NCI-H524 treated with DMSO at 0.1 percent for 48 hours (cell line): ENCODE measurements at places on chromosomes 16 and 17.

GRCh38 chr17:39648616-39649366 lies 11.8 kb downstream of the STARD3 start:
- no peak for DNase-seq

DNA sequence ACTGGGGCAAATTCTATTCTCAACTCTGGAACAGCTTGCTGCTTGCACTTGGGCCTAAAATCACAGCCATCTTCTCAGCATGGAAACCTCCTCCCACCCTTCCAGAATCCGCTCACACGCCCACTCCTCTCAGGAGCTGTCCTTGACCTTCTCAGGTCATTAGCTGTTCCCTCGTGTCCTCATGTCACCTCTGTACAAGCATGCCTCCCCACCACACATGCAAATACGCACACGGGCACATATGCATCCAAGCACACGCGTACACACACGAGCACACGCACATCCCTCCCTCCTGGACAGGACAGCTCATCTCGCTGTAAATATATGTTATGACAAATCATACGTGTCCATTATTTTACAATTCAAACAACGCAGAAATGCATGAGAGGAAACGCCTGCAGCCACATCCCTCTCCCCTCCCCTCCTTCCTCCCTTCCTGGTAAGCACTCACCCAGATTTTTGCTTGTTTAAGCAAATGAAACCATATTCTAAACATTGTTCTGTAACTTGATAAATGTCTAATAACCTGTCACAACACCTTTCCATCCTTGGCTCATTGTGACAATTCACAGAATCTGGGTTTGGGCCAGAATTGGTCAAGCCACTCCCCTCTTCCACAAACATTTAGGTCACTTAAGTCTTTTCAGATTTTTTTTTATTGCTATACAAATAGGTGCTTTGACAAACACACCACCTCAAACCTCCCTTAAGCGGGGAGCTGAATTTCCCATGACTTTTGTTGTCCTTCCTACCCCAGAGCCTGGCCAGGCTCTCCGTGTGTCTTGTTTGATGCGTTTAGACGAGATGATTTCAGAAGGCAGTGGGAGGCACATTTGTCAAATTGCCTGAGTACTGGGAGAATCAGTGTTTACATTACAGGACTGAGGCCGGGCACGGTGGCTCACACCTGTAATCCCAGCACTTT lies 41.7 kb downstream of the DNAH17 start:
- DNase-seq: no peak

- DNase-seq: no peak
Observed at GRCh38 chr16:79639576-79640311, 39.2 kb upstream of the MAF start.

DNA sequence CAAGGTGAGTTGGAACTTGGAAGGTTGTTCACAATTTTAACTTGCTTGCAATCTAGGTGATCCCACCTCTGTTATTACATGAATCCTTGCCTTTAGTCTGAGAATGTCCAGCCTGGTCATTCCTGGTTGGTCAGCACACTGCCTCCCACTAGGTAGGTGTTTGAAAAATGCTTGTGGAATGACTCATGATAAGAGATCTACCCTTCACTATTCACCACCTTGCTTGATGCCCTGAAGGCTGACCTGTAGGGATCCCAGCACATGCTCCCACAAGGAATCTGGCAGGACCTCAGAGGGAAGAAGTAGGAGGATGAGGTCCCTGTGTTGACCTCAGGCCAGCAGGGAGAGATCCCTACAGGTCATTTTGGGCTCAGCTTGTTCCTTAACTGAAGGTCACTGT lies 30.2 kb upstream of the ABCA3 start:
- DNase-seq: no peak

DNA sequence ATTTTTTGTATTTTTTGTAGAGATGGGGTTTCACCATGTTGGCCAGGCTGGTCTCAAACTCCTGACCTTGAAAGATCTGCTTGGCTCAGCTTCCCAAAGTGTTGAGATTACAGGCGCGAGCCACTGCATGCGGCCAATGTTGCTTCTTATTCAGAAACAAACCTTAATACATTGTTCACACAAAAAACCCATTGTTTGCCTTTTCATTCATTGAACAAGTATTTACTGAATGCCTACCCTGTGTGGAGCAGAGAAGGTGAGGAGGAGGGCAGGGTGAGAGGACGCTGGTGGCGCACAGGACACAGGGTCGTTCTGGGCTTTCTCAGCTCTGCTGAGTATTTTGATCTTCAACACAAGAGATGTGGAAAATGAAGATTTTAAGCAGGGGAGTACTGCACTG lies 8.0 kb upstream of the KRT23 start:
- DNase-seq: no peak

GRCh38 chr17:31549121-31549524 lies 157.6 kb downstream of the RAB11FIP4 start:
- no peak for DNase-seq

DNA sequence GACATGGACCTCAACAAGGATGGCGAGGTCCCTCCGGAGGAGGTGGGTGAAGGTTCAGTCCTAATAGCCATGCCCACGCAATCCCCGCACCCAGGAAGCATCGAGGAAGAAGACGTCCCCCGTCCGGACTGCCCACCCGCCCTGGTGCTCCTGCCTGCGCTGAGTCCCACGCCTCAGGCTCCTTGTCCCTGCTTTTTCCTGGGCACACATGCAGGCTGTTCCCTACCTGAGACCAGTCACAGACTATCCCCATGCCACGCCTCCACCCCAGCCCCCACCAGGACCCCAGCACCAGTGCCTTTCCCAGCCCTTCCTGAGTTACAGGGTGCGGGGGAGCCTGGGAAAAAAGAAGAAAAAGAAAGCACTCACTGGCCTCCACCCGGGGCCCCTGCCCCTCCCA lies 9.0 kb downstream of the FKBP10 start:
- DNase-seq: no peak

GRCh38 chr17:78753316-78754250 lies 28.5 kb downstream of the CYTH1 start:
- DNase-seq: no peak

DNA sequence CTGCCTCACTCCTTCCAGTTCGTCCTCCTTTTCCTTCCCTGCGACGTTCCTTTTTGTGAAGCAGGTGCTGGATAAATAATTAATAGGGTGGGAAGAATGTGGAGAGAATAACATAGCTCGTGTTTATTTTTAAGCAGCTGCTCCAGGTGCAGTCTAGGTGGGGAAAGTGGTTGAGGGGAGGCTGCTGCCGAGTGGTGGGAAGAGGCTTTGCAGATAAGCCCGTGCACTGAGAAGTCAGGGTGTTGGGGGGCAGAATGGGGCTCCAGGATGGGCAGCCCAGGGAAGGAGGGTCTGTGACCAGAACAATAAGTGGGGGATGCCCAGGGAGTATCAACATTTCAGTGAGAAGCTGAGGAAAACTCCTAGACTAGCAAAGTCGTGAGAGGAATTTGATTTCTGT lies 300.5 kb downstream of the CPPED1 start:
- no peak for DNase-seq

- DNase-seq: no peak
Observed at GRCh38 chr16:89517128-89517527, 8.9 kb downstream of the SPG7 start.

- no peak for DNase-seq
Observed at GRCh38 chr16:72043058-72043457, 11.2 kb upstream of the HP start.

GRCh38 chr17:77483128-77483598 lies 342.4 kb downstream of the SEC14L1 start:
- DNase-seq: no peak

DNA sequence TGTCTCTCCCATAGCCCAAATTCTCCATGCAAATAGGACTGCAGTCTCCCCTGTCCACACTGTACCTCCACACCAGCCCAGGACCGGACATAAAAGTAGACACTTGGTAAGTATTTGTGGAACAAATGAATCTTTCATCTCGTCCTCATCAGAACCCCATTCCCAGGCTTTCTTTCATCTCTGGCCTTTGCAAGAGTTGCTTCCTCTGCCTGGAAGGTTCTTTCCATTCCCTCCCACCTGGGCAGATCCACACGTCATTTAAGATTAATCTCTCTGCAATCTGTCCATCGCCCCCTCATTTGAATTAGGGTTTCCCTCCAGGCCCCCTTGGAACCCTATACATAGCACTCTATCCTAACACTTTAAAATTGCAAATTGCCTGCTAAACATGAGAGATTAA lies 3.9 kb upstream of the NXPH3 start:
- DNase-seq: no peak

DNA sequence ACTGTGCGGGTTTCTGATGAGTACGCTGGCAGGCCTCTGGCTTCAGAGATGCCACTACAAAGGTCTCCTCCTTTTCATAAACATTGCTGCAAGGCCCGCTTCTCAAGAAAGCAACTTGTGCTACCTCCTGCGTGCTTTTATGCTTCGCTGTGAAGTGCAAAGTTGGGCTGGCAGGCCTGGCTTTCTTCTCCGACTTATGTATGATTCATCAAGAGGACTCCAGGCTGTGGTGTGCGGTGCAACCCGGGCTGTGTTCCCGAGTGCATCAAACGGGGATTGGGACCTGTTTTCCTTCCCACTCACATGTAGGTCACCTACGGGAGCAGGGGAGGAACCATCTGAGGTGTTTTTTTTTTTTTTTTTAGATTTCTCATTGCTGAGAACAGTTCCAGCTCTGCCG lies 534.1 kb downstream of the WWOX start:
- no peak for DNase-seq

DNA sequence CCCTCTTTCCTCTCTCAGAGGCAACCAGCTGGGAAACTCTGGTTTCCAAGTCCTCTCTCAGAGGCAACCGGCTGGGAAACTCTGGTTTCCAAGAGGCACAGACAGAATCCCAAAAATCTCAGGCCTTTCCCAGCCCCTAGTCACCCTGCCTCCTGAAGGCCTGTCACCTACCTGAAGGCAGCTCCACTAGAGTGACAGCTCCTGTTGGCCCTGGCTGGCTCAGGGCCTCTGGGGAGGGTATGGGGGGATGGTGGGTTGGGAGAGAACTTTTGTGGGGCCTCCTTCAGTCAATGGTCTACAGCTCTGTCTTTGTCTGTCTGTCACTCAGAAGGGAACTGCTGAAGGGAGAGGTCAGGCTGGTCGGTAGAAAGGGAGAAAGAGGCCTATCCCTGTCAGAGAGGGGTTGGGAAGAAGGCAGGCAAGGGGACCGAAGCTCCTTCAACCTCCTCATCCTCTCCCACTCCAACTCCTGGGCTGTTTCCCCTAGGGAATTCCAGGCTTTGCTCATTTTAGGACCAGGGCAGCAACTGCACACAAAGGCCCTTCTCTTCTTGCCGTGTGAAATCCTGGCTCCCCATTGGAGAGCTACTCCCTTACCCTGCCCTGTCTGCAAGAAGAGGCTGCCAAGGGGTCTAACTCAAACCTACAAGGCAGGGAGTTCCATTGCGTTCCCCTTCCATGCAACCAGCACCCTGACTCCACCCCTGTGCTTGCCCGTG lies 23.6 kb downstream of the COPZ2 start:
- no peak for DNase-seq

GRCh38 chr16:64826374-64826773 lies 295.5 kb downstream of the CDH11 start:
- DNase-seq: no peak

- no peak for DNase-seq
Observed at GRCh38 chr17:72705905-72706395, 386.5 kb downstream of the SLC39A11 start.

DNA sequence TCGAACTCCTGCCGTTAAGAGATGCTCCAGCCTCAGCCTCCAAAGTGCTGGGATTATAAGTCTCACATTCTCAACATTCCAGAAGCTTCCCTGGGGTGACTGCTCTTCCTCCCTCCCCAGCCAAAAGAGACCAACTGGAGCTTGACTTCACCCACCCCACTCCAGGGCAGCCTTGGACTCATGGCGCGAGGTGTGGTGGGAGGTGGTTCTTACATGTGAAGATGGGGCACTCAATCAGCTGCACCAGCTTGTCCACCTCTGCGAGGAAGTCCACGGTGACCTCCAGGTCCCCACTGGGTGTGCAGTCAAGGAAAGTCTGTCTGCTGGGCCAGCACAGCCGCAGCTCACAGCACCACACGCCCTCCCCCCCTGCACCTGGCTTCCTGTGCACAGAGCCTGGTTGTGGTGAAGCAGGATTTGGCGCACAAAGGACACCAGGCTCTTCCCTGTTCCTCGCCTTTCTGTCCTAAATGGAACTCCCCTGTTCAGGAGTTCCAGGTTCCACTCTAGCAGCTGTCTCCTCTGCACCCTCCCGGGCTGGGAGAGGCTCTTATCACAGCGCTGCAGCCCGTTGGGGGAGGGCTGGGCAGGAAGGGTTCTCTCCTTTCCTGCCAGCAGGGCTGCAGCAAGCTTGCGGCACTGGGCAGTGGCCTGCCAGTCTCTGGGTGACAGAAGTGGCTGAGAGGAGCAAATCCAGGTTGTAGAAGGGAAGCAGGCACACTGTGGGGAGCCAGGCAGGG lies 9.6 kb upstream of the MTSS2 start:
- DNase-seq: no peak

- DNase-seq: no peak
Observed at GRCh38 chr17:64688481-64688880, 26.4 kb upstream of the SMURF2 start.

GRCh38 chr16:79997257-79997656 lies 396.7 kb upstream of the MAF start:
- DNase-seq: no peak

GRCh38 chr16:51407199-51407598 lies 256.1 kb upstream of the SALL1 start:
- no peak for DNase-seq

GRCh38 chr17:38701504-38702165 lies 3.4 kb upstream of the MLLT6 start:
- DNase-seq: no peak

DNA sequence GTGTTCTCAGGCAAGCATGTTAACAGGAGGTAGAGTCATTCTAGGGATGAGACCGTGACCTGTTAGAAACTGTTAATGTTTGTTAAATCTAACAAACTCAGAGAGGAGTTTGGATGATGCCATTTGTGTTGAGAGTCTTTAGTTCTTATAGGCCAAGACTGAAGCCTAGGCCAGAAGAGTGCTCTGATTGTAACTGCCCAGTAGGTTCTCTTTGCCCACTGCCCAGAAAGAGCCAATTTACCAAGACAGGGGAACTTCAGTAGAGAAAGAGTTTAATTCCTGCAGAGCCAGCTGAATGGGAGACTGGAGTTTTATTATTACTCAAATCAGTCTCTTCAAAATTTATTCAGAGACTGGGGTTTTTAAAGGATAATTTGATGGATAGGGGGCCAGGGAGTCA lies 42.5 kb downstream of the ARHGAP44 start:
- no peak for DNase-seq

- no peak for DNase-seq
Observed at GRCh38 chr17:29086628-29087332, 43.8 kb downstream of the PIPOX start.

GRCh38 chr17:66715076-66715675 lies 119.7 kb upstream of the CACNG5 start:
- DNase-seq: no peak

GRCh38 chr17:29659155-29659554 lies 36.4 kb upstream of the CORO6 start:
- DNase-seq: no peak
